HAP-1 (cell line): ENCODE measurements at places on chromosomes 16 and 17.
A peak's percentile ranks its signal among the peaks of the same experiment; 100 is the strongest.

DNA sequence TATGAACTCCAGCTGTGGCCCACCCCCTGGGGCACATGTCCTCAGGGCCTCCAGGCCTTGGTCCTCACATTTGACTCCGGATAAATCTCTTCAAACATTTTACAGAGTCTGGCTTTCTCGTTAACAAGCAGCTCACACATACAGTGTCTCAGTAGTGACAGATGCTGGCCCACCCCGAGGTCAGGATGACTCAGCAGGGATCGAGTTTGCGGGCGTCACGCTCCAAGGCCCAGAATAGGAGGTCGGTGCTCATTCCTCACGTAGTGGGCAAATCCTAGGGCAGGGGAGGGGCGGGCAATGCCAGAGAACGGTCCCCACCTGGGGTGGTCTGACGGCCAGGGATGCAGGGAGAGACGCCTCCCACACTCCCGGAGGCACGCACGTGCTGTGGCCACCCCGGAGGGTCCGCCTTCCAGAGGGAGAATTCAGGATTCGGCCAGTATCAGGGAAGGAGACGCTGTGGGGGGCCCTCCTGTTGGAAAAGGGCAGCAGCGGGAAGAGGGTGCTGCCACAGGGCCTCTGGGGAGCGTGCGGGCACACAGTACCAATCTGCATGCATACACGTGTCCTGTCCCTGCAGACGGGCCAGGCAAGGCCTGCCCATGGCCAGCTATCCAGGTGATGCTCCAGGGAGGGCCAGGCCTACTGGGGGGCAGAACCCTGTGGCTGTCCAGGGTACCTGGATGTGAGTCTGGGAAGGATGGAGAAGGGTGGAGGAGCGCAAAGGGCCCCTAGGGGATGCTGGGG lies 8.6 kb downstream of the SLC7A5 start:
- DNase-seq, result no peak

GRCh38 chr17:76014100-76014924 lies 12.8 kb downstream of the EVPL start:
- DNase-seq, result peak; percentile 89

GRCh38 chr17:36722121-36722902 lies 120.9 kb downstream of the MRM1 start:
- DNase-seq, result peak; percentile 75

- DNase-seq, result no peak
These were observed 3.2 kb upstream of the HOXB9 start for GRCh38 chr17:48629411-48629759.

- DNase-seq, result peak; percentile 18
These were observed 3.8 kb upstream of the NPB start for GRCh38 chr17:81898029-81898866.

GRCh38 chr17:64180089-64181073 lies 50.4 kb upstream of the ERN1 start:
- no peak for DNase-seq

DNA sequence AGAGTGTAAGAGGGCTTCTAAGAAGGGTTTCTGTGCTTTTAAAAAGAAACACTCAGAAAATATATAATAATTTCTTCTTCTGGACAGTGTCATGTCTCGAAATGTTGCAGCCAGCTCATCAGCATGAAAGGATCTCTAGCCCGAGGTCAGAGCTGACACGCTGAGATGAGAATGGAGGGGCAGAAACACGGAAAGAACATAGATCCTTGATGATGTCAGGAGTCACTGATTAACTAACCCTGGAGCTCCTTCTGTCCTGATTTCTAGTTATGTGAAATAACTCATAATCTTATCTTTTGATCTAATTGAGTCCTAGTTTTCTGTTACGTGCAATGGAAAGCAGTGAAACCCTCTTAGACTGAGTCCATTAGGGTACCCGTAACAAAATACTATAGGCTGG lies 10.3 kb upstream of the TOX3 start:
- DNase-seq, result no peak

GRCh38 chr17:67386965-67387551 lies 10.0 kb downstream of the PITPNC1 start:
- peak; percentile 57 for DNase-seq

- DNase-seq, result no peak
These were observed 25.8 kb downstream of the LITAF start for GRCh38 chr16:11560701-11561453.

DNA sequence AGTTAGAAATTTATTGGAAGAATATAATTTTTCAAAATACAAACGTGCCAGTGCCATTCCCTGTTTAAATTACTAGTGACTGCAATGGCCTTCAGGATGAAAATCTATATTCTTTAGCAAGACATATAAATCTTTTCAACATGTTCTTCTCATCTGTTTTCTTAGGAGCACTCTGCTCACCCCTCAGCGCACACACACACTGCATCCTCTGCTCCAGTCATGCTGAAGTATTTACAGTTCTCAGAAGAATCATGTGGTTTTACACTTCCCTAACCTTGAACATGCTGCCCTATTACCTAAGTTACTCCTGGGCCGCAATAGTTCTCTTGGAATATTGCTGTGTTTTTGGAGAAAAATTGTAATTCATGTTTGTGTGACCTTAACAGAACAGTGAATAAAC lies 820.6 kb downstream of the CDH8 start:
- DNase-seq, result no peak

DNA sequence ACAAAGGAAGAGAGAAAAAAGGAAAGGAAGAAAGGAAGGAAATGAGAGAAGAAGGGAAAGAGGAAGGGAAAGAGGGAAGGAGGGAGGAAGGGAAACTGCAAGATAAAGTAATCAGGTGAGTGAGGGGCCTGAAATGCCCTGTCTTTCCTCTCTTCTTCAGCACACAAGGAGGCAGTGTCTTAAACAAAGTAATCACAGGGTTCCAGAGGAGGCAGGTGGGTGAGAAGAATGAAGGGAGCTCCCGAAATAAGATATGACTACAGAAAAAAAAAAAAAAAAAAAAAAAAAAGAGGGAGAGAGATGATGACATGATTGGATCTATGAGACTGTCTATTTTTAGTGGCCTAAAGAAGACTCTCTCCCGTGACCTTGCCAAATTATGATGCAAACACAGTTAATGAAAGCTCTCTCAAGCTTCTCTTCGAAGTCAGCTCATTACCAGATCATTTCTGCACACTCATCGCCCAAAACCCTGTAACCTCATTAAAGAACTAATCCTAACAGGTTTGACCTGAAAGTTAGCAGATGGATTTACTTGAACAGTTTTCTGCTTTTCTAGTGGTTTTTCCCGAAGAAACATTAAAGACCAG lies 53.6 kb downstream of the CDH11 start:
- DNase-seq, result no peak

- DNase-seq, result no peak
These were observed 16.5 kb upstream of the ST6GALNAC1 start for GRCh38 chr17:76659928-76660655.

GRCh38 chr17:28957277-28957991 lies 6.1 kb upstream of the PHF12 start:
- DNase-seq, result no peak

- DNase-seq, result no peak
These were observed 141.1 kb downstream of the MRM1 start for GRCh38 chr17:36742267-36743000.

DNA sequence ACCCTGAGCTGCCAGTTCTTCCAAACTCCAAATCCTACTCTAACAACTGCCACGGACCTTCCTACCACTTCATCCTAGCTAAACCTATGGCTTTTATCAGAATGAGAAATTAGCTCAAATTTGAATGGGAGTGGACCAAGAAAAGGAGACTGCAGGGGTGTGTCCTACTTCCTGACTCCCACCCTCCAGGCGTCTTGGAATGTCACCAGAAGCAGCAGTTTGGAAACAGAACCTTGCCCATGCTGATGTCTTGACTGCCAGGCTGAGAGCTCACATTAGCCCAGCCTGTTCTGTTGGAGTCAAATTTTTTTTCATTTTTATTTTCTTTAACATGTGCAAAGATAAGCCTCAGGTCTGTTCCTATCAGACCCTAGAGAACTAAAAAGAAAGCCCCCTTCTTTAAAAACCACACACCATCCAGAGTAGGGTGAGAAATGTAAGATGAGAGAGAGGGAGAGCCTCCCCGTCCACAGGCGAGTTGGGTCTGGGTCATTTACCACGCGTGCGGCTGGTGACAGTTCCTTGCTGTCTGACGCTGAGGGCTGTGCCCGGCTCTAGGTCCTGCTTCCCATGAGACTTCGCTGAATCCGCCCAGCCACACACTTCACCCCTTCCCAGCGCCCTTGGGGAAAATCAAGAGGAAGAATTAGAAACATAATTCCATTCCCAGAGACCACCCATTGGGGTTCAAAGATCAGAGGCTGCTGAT lies 54.3 kb downstream of the WNT3 start:
- DNase-seq, result no peak

DNA sequence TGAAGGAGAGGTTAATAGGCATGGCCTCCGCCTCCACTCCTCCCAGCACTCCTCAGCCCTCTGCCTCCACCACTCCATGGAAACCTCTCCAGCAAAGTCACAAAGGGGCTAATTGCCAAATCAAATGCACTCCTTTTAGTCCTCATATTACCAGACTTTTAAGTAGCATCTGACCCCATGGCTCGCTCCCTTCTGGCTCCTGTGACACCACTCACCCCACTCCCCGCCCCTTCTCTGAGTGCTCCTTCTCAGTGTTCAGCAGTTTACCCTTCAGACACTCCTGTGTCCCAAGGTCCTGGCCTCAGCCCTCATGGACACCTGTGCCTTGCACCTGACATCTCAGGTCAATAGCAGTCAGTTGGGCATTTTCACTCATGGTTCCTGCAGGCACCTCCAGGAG lies 243.5 kb upstream of the CCL2 start:
- no peak for DNase-seq

GRCh38 chr16:30903596-30903995 lies 7.2 kb downstream of the CTF1 start:
- no peak for DNase-seq

DNA sequence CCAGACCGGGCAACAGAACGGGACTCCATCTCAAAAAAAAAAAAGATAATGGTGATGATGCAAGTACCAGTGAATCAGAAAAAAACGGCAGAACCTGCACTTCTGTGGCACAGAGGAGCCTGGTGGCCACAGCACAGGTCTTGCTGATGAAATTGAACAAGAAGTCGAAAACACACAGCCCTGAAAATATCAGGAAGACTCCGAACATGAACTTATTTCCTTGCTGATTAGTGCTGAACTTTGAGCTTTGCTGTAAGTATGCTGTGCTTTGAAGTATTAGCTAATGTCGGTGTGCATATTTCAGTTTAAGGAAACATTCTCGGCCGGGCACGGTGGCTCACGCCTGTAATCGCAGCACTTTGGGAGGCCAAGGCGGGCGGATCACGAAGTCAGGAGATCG lies 10.9 kb upstream of the MYO15B start:
- no peak for DNase-seq

DNA sequence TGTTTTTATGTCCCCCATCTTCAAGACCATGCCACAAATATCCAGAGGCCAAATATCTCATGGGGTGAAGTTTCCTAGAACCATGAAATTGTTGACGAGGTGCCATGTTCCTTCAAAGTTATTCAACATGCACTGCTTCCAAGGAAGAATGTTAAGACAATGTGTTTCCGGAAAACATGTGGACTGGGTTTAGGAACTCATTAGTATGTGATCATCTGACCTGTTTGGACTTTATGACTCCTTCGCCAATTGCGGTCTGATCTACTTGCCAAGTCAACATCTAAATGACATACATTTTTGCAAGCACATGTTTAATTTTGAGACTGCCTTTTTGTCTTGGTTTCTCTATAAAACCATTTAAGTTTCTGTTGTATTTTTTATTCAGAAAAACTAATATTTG lies 234.8 kb downstream of the MAF start:
- no peak for DNase-seq

- DNase-seq, result peak; percentile 73
These were observed 671 bp downstream of the DGKE start for GRCh38 chr17:56834380-56835263.

DNA sequence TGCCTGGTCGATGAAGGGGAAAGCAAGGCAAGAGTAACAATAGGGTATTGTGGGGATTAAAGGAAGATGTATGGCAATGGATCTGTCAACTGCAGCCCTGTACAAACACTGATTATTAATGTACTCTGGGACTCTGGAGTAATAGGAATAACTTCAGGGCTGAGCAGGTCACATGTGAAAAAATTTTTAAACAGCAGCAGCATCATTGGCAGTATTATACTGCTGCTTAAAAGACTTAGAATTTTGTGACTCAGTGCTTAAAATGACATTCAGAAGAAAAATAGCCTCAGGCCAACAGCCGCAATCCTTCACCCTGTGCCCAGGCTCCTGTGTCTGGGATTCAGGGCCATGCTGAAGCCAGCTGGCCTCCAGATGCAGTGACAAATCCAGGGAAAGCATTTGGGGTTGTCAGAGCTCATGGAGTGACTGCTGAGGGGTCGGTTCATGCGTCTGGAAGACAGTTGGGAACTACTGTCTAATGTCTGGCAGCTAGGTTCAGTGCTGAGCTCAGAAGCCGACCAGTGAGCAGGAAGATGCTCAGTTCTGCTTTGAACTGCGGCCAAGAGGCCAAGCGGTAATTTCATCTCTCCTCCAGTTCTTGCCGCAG lies 22.2 kb downstream of the TEX2 start:
- peak; percentile 20 for DNase-seq

DNA sequence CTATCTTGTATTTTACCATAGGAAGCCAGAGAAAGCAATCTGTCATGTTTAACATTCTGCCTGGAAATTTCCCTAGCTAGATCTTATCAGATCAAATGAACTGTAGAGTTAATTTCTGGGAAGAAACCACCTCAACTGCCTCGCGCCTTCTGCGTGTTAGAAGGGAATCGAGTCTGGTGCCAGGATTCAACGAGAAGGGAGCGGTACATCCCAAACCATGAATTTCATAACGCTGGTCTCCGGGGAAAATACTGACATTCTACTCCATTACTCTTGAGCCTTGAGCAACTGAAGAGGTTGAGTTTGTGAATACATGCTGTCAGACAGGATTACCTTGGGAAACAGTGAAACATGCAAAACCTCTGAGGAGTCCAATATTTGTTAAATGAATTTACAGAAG lies 35.2 kb downstream of the MPHOSPH6 start:
- DNase-seq, result no peak

DNA sequence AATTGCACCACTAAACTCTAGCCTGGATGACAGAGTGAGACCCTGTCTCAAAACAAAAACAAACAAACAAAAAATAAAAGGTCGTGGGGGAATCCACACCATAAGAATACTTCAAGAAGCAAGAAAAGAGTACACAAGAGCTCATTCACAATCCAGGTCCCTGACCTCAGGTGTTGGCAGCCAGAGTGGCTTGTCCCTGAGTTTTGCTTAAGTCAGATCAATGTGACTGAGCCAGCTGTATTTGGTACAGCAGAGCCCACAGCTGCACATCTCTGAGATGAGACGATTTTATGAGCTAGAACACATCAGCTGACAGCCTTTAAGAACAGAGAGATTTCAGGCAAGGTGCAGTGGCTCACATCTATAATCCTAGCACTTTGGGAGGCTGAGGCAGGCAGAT lies 22.4 kb downstream of the CACNG1 start:
- DNase-seq, result no peak

DNA sequence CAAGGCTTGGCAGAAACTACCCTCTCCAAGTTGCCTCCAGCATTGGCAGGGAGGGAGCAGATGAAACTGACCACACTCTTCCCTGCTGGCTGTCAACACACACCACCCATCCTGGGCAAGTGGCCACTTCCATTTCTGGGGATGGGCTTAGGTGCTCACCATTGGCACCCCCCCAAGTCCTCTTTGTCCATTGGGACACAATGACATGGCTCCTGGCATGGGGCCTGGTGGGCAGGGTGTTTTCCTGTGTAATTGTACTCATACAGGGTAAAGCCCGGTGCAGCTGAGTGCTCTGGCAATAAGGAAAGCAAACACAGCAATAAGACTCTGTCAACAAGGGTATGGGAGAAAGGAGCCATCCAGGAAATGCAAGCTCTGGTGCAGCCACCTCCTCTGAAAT lies 22.6 kb downstream of the SCNN1B start:
- DNase-seq, result no peak
